ENCODE measurements at places on chromosomes 2 and 18.

- peak; percentile 18 for DNase-seq
These were observed 31.9 kb downstream of the SPAG16 start for GRCh38 chr2:213316001-213316735.

- no peak for DNase-seq
These were observed 216.3 kb downstream of the MYT1L start for GRCh38 chr2:2114707-2115245.

- no peak for DNase-seq
These were observed 78.5 kb downstream of the FMNL2 start for GRCh38 chr2:152413228-152414030.

DNA sequence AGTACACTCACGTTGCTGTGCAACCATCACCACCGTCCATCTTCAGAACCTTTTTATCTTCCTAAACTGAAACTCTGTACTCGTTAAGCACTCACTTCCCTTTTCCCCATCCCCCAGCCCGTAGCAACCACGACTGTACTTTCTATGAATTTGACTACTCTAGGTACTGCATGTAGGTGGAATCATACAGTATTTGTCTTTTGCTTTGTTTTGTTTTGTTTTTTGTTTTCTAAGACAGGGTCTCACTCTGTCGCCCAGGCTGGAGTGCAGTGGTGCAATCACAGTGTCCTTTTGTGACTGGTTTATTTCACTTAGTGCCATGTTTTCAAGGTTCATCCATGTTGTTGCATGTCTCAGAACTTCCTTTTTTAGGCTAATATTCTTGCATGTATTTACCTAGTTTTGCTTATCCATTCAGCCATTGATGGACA, 7.0 kb upstream of the TYMS start:
- DNase-seq = no peak

DNA sequence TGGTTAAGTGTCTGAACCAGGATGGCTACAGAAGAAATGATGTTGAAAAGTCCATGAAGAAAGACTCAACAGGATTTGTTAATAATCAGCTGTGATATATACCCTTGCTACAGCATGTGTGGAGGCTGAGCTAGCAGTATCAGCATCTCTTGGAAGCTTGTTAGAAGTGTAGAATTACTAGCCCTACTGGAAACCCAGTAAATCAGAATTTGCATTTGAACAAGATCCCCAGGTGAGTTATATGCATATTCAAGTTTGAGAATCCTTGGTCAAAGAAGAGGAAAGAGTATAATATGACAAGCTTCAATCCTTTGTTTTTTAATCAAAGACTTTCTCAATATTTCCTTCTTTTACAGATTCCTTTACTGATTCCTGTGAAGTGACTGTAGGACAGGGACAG, 109.0 kb upstream of the KCNJ3 start:
- DNase-seq = no peak

- no peak for DNase-seq
These were observed at the start of gene RIT2 for GRCh38 chr18:43115076-43115921. Gene RIT2, minus strand, starts transcription at chr18:43115685.

GRCh38 chr2:202091476-202091875, 18.4 kb downstream of the KIAA2012 start:
- no peak for DNase-seq

DNA sequence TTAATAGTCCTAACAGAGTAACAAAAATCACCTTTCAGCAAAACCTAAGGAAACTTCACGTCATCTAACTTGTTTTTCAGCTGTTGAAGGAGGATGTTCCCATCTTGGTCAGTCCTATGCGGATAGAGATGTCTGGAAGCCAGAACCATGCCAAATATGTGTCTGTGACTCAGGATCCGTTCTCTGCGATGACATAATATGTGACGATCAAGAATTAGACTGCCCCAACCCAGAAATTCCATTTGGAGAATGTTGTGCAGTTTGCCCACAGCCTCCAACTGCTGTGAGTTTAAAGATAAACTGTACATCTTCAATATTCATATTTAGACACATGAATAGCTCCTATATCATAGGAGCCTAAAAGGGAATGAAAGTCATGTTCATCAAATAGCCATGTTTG, 10.5 kb downstream of the COL3A1 start:
- DNase-seq = peak; percentile 96

GRCh38 chr18:76504749-76505148, 9.7 kb upstream of the ZNF516 start:
- no peak for DNase-seq

GRCh38 chr18:45245091-45245511, 370.2 kb upstream of the SLC14A2 start:
- peak; percentile 79 for DNase-seq

DNA sequence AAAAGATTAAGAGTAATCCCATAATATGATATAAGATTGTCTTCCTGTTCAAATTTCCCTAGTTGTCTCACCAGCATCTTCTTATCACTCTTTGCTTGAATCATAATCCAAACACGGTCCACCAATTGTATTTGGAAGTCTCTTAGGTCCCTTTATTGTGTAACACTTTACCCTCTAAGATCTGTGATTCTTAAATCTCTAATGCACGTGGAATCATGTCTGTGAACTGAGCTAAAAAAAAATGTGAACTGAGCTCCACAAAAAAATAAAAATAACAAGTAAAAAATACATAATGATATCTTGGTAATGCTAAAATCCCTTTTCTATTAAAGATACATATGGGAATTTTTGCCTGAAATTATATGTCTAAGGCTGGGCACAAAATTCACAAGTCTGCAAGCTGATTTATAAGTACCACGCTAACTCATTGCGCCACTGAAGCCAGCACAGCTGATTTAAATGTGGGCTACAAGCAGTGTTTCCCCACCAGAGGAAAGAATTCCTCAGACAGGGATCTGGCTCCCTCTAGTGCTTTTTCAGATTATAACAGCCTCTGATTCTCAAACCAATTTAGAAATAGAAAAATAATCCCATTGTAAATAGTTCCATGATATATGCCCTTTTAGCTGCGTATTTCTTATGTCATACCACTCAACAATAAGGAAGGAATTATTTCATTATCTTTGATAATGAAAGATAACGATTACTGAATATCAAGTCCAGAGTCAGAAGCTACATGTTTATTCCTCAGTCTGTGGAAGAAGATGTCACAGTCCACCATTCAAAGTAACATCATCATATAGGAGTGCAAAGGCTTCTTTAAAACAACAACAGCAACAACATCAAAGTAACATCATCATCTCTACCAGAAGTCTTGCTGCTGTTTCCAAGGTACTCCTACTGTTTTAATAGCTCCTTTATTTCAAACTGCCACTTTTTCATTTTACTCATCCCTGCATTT, 22.9 kb downstream of the RBM43 start:
- DNase-seq = peak; percentile 78

GRCh38 chr18:3380384-3380961, 69.5 kb upstream of the TGIF1 start:
- DNase-seq = peak; percentile 75

DNA sequence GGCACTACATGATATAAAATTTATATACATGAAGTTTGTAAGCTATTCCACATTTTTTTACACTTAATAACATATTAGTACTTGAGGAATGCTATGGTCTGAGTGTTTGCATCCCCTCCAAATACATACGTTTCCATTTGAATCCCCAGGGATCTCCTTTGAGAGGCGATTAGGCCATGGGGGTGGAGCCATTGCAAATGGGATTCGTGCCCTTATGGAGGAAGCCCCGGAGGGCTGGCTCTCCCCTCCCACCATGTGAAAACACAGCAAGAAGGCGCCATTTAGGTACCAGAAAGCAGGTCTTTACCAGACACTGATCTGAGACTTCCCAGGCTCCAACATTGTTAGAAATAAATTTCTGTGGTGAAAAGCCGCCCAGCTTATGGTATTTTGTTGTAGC, 20.8 kb upstream of the MBP start:
- no peak for DNase-seq

All from myocyte (in vitro differentiated cells).